Activated T-helper 1 cell treated with Interleukin-2 at 50 U/mL for 16 hours (primary cell): ENCODE measurements at places on chromosomes 5 and 9.

DNA sequence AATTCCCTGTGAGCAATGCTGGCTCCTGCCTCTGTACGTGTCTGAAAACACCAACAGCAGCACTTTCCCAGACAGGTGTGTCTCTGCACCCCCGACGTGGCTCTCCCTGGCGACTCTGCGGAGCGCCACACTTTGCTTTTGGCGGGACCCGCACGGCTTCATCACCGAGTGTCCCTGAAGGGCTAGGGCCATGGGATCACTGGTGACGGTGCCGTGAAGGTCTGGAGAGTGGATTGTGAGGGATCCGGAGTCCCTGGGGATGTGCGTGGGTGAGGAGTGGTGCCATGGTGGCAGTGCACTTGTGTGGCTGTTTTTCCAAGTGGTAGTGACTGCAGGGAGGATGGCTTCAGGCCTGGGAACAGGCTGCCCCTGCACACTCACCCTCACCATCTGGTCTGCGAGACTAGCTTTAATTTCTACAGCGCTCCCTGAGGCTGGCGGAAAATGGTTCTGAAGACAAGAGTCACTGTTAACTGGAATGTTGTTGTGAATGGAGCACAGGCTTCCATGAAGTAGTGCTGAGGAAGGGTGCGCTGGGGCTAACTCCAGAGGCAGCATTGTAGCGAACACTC lies 3.2 kb downstream of the NKD2 start:
- no peak for DNase-seq

GRCh38 chr5:132459983-132460838 lies 30.4 kb downstream of the IRF1 start:
- no peak for DNase-seq

DNA sequence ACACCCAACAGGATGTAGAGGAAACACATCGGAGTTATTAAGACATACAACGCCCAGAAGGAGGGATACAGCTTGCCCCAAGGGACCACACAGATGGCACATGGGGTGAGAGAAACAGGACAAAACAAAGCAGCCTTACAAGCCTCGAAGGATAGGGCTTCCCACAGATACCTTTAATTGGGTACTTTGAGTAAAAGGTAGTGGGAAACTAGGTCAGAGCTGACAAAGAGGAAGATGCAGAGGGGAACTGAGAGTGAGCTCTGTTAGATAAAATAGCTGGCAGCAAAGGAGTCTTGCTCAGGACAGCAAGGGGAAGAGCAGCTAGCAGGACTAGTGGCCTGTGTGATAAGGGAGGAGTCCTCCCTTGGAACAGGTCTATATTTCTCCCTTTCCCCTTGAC lies 48.2 kb downstream of the OTP start:
- no peak for DNase-seq

GRCh38 chr5:73365990-73366667 lies 82.4 kb downstream of the FOXD1 start:
- DNase-seq, result no peak

DNA sequence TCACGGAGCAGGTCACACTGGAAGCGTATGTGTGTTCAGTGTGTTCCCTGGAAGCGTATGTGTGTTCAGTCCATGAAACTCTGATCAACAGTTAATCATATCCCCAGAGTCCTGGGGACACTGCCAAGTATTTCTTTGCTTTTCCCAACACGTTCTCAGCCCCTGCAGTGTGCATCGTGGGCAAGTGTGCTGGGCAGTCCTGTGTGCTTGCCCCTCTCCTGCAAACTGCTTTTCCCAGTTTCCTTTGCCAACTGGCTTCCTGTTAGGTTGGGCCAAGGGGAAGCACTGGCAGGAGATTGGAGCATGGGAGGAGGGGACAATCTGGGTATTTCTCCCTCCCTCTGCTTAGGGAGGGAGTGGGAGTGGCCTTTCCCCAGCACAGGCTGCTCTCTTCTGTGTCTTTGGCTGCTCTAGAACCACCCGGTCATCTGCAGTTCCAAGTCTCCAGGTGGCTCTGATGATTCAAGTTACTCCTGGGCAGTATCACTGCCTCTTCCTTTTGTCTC lies 36.8 kb upstream of the NEK6 start:
- no peak for DNase-seq

- no peak for DNase-seq
Observed at GRCh38 chr5:179805070-179805528, 1.6 kb downstream of the MGAT4B start.
